ENCODE measurements at places on chromosomes 2 and 18. TPM values are rescaled to one million over a fixed set of nuclear protein-coding genes. Genes with fewer than 3 reads are reported as not detected.

DNA sequence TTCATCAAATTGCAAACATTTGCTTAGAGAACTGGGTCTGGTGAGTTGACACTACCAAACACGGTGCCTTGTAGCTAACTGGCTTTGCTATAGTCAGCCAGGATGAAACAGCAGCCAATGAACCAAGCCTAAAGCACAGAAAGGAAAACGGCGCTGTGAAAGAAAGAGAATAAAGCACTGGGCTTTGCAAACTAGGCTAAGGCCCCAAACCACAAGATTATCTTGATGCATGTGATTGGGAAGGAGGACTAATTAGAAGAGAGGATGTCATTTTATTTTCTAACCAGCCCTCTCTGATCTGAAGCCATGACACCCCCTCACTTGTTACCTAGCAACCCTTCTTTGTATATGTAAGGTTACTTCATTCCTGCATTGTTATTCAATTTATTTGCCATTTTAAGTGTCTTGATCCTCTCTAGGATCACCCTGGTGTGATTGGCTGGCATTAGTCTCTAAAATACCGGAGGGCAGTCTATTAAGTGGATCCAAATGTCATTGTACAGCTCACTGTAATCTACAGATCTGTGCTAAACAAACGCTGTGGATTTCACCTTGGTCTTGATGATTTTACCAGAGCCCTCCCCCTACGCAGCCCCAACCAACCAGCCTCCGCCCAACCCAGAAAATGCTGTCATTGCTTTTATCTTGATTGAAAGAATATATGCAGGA is 395.4 kb upstream of the ACVR2A start:
- no peak for DNase-seq

DNA sequence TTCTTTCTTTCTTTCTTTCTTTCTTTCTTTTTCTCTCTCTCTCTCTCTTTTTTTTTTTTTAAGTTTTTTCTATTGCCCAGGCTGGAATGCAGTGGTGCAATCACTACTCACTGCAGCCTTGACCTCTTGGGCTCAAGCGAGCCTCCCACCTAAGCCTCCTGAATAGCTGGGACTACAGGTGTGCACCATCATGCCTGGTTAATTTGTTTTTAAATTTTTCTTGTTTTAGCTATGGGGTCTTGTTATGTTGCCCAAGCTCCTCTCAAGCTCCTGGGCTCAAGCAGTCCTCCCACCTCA is 19.4 kb upstream of the CCDC88A start:
- no peak for DNase-seq

GRCh38 chr2:239229545-239230279 is 171.1 kb downstream of the HDAC4 start:
- no peak for DNase-seq

The CSRNP3 gene
- total RNA-seq, result 1.1 TPM

The RIT2 gene
- not detected for total RNA-seq

DNA sequence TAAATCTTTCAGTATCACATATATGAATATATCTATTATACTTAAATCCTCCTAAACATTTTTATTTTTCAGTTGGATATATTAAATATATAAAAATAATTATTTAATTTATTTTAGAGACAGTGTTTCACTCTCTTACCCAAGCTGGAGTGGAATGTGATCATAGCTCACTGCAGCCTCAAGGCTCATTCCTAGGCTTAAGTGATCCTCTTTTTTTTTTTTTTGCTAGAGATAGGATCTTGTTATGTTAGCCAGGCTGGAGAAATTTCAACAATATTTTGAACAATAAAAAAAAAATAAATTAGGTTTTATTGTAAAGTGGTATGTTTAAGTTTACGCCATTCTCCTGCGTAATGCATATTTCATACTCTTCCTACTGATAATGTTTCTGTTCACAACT is 4.2 kb downstream of the SPAST start:
- DNase-seq, result no peak

- DNase-seq, result no peak
These were observed 26.6 kb downstream of the HS6ST1 start for GRCh38 chr2:128291844-128292598.

- DNase-seq, result no peak
These were observed 371.6 kb upstream of the CHST9 start for GRCh38 chr18:27556741-27557140.

All from omental fat pad (tissue), 4 donors.